ENCODE measurements at places on chromosomes 4 and X.

- no peak for DNase-seq
Observed at GRCh38 chr4:103915224-103915869, 195.6 kb upstream of the TACR3 start.

GRCh38 chrX:154828016-154828408 lies 6.5 kb downstream of the SMIM9 start:
- DNase-seq, result no peak

GRCh38 chr4:125801373-125801772 lies 486.6 kb downstream of the FAT4 start:
- no peak for DNase-seq

DNA sequence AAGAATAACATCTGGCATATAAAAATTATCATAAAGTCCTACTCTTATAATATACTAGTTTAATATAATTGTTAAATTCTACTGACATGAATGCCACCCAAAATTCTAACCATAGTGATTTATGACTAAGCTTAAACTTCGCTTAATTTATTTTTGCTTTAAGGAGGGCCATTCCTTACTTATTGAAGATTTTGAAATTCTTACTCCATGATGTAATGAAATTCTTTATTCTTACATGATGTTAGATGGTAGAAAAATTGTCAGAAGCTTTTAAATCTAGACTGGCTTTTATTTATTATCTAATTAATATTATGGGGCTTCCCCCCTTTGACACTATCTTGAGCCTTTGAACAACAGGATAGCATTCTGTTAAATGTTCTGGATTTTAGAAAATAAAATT lies 19.5 kb upstream of the SUPT20HL2 start:
- no peak for DNase-seq

GRCh38 chr4:6972911-6973310 lies 63.3 kb downstream of the TBC1D14 start:
- no peak for DNase-seq

- peak; percentile 38 for DNase-seq
Observed at GRCh38 chr4:153809307-153809706, 20.4 kb upstream of the SFRP2 start.

- DNase-seq, result no peak
Observed at GRCh38 chr4:28686618-28687017, 1826.0 kb downstream of the STIM2 start.

DNA sequence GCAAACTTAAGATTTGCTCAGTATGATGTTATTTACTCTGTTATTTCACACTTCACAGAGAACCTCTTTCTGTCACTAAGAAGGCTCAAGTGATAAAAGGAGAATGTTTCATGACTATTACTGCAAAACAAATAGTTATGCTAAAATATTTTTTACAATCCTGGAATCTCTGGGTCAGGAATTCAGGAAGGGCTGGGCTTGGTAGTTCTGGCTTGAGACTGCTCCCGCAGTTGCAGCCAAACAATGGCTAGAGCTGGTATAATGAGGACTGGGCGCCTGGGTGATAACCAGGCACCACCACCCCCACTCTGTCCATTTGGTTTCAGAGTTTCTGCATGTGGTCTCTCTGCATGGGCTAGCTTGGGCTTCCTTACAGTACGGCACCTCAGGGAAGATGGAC lies 28.7 kb upstream of the SPP1 start:
- DNase-seq, result no peak

DNA sequence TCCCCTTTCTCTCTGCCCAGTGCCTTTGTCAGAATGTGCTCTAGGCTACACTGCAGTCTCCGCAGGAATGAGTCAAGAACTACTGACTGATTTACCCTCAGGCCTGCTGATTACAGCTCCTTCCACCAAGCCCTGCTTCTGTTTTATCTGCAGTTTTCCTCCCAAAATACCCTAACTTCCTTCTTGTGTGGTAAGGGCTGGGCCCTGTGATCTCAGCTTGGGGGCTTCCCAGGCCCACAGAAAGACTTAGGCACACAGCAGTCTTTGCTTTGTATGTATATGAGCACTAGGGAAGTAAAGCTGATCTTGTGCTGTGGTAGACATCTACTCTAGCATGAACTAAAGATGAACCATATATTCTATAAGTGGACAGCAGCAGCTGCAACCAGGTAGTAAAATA lies 18.8 kb downstream of the PAK3 start:
- DNase-seq, result no peak

DNA sequence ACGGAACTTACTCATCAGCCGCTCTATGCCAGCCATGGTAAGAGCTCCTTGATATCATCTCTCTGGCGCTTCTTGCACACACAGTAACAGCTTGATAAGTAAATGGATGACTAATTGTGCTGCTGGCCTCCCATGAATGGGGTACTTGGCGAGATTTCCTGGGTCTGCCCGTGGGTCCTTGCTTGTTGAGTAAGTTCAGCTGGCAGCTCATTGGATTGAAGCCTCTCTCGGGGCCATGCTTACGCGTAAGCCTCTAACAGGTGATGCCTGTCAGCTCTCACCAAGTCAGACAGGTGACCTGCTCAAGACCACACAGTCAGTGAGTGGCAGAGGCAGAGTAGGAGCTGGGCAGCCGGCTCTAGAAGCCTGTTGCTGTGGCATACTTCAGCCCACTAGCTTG lies 7.7 kb downstream of the NSG1 start:
- no peak for DNase-seq

DNA sequence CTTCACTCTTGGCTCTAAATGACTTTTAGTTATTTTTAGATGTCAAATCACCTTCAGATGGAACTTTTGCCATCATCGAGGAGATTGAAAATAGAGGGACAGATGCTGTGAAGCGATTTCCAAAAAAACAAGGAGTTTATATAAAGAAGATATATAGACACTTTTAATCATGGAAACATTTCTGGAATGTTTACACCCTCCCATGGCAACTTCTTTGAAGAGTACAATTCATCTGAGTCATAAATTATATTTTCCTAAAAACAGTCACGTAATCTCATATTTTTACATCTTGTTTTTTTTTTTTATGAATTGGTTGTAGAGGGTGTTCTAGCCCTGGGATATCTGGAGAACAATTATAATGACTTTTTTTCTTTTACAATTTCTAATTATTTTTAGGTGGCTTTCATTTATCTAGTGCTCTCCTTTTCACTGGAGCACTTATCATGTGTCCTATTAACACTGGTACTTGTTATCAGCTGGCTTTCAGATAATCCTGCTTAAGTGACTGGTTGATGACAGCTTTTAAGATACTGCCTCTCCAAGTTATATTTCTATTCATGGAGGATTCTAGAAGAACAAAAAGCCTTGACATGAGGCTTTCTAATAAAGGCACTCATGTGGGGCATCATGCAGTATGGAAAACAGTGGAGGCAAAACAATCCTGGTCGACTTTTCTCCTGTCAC lies 24.9 kb downstream of the PCDH7 start:
- DNase-seq, result no peak

- no peak for DNase-seq
Observed at GRCh38 chr4:152516156-152516555, 19.7 kb downstream of the FBXW7 start.

- no peak for DNase-seq
Observed at GRCh38 chr4:4415806-4416805, 29.2 kb downstream of the NSG1 start.

DNA sequence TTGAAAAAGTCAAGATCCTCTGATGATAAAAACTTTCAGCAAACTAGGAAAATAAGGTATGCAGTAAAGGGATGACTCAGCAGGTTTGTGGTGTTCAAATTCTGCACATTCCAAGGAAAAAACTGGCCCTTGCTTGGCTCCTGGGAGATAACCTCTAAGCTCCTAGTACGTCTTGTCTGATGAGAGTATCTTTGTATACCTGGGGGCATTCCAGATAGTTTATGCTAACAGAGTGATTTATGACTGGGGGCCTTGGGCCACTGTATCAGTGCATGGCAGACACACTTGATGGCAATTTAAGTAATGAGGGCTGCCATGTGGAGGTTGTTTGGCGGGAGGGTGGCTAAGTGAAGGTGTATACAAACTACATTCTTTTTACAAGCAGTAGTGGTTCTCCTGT lies 56.9 kb downstream of the NSG1 start:
- DNase-seq, result no peak

DNA sequence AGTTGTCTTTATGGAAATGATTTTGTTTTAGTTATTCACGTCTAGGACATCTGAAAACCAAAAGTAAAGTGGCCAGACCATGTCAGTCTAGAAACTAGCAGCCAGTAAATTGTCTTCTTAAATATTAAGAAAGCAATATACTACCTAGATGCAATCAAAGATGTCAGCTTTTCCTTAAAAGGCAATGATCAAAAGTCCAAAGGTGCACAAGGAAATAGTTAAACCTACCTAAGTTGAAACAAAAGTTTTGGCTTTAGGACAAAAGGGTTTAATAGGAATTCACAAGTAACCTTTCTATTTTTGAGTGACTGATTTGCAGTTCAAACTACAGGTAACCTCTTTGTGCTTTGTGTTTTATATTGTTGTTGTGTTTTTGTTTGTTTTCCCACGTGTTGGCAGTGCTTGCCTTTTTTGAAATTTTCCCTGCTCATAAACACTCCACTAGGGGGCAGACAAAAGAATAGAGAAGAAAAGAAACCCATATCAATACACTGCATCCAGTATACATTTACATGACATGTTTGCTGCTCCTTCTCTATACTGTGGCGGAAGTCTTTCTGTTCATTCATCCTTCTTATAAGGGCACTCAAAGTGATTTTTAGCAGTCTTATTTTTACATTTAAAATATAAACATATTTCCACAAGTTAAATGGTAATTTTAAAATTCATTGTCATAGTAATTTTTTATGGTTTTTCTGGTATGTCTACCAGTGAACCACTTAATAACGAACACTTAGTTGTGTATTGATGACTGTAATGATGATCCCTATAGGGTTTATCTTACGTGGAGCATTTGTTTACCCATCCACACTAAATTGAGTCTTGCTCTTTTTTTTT lies 62.7 kb downstream of the GAB1 start:
- DNase-seq, result no peak

- no peak for DNase-seq
Observed at GRCh38 chr4:105709081-105709450, 482 bp downstream of the GSTCD start.

DNA sequence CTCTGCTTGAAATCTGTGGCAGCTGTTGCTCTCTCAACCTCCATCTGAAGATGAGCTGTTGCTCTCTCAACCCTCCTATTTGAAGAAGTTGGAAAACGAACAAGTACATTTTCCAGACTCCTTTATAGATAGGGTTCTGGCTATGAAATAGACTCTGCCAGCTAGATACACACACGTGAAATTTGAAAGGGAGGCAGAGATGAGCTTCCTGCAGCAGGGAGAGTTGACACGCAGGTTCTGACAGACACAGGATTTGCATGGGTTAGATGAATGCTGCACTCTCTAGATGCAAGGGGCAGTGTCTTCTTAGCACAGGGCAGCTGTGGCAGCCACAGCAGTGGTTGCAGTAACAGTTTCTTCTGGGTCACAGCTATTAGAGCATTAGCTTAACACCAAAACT lies 8.0 kb upstream of the PYURF start:
- no peak for DNase-seq

GRCh38 chrX:74449322-74449936 lies 28.1 kb downstream of the SLC16A2 start:
- DNase-seq, result peak; percentile 19

GRCh38 chrX:13569479-13570260 lies at the start of gene EGFL6:
EGFL6 (plus strand) TSS chrX:13569601; CDS start chrX:13569862, 261 bp downstream.
- no peak for DNase-seq

DNA sequence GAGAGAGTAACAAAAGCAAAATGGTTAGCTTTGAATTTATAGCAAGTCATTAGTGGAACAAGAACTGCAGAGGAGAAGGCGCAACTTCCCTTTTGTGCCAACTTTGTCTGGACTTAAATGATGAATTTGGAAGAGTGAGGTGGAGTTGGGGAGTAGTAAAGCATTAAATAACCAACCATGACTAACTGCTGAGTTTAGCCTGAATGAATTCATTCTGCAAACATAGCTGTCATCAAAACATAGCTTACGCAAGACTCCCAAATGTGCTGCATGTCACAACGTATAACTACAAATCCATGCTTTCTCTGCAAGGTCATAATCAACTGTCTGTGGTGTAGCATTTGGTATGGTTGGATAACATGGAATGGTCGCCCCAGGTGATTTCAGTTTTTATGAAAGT lies 75.9 kb upstream of the RPL34 start:
- DNase-seq, result no peak

DNA sequence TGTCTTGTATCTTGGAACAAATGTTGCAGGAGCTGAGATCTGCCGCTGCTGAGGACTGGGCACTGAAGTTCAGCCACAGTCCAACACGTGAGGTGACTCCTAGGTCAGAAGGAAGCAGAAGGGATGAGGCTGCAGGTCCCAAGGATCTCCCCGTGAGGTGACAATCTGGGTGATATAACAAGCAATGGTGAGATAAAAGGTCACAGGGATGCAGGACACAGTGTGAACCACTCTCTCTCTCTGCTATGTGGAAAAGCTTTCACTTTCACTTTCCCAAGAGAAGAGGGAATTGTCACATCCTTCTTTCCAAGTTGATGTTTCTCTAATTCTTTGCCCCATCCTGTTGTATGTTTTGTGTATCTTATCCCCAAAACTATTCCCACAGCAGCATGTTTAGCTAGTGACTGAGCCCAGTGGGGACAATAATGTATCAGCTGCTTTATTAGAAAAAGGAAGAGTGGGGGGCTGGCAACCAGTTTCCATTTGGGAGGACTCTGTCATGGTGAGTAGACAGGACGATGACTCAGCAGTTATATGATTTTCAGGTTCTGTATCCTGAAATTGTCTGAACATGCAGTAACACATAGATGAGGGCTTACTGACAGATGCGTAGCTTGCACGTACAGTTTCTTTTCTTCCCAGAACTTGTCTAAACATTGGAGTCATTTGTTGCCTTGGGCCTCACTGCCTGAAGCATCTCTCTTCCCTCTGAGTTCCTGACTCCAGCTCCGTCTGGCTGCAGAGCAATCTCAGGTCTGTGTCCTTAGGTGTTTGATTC lies 1415.8 kb upstream of the TENM3 start:
- no peak for DNase-seq

DNA sequence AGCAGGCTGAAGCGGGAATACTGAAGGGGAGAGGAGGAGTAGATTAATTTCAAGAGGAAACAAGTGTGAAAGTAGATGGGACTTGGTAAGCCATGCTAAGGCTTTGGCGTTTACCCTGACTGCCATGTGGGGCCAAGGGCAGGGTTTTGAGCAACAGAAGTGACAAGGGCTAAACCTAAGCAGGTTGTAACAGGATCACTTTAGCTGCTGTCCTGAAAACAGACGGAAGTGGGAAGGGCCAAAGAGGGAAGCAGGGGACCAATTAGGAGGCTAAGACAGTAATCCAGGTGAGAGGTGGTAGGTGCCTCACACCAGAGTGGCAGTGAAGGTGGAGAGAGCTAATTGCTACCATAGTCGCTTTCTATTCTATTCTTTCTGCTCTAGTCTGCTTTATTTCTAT lies 166.5 kb downstream of the PJA1 start:
- DNase-seq, result no peak

- no peak for DNase-seq
Observed at GRCh38 chrX:53678667-53679066, 7.9 kb downstream of the HUWE1 start.

GRCh38 chr4:44801384-44801783 lies 75.0 kb upstream of the GNPDA2 start:
- no peak for DNase-seq

DNA sequence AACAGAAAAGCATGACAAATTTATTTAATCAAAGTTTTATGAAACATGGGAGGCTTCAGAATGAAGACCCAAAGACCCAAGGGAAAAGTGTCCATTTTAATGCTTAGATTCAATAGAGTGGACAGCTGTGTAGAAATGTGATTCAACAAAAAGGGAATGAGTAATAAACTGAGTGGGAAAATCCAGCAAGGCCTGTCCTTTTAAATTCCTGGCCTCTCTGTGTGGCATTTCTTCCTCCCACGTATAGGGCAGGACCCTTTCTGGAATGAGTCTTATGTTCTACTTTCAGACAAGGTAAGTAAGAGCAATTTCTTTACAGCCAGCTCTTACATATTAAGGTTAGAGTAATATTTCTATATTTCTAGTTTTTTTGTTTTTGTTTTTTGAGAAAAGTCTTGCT lies 14.5 kb downstream of the AASDH start:
- no peak for DNase-seq
